ENCODE measurements at places on chromosomes 3 and 15.
A peak's percentile ranks its signal among the peaks of the same experiment; 100 is the strongest.

DNA sequence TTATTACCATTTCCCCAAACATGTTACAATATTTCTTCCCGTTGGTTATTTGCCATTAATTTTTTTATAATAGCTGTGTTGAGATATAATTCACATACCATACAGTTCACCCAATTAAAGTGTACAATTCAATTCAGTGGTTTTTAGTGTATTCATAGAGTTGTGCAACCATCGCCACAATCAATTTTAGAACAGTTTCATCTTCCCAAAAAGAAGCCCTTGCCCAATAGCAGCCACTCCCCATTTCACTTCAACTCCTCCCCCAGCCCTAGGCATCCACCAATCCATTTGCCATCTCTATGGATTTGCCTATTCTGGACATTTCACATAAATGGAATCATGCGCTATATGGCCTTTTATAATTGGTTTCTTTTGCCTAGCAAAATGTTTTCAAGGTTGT is 225.1 kb downstream of the EPHB1 start:
- DNase-seq, result no peak

DNA sequence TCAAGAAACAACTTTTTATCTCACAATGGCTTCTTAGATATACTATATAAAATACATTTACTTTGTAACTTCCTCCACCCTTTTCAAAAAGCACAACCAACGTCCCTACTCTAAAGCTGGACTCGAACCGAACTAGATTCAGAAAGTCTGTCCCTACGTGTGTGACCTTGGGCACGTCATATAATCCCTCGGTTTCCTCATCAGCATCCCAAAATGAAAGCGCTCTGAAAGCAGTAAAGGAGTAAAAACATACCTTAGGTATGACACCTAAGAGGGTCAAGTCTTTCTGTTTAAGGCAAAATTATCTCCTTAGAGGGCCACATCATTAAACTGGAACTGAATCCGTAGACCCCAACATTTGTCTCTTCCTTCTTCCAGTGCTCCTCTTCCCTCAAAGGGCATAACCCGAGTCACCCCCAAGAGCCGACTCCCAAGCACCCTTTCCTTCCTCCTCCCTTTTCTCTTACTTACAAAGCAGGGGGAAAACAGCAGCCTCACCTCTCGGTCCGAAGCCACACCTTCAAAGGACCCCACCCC is 663 bp downstream of the PDCD10 start:
- DNase-seq, result peak; percentile 73

GRCh38 chr3:46146548-46146947 is 61.6 kb downstream of the CCR1 start:
- no peak for DNase-seq

- DNase-seq, result no peak
Observed at GRCh38 chr3:87468235-87468634, 191.9 kb upstream of the POU1F1 start.

DNA sequence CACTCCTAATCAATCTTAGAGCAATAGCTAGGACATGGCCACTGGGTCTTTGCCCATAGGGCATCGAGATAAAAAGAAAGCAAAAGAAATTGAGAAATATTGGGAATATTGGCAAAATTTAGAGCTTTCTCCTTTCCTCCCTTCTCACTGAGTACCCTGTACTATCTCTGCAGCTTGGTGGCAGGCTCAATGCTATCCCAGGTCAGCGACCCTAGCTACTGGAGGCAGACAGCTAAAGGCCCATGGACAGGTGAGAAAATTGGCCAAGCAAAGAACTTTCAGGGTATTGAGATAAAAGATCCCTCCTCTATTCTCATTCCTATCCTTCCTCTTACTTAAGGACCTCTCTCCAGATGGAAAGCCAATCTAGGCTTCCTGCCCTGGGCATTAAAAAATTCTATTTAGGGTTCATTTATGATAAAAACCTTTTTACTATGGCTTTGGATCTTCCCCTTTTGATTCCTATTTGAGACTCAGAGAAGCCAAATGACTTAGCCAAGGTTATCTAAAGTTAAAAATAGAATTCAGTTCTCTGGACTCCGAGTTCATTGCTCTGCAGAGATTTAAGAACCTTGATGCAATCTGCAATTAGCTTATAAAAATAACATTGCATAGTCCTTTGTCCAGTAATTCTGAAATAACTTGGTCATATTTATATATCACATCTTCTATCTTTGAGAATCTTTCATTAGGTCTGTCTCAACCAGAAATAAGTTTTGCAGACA is 75.4 kb downstream of the THRB start:
- DNase-seq, result no peak

GRCh38 chr15:25238126-25238525 is 200.7 kb downstream of the UBE3A start:
- no peak for DNase-seq

DNA sequence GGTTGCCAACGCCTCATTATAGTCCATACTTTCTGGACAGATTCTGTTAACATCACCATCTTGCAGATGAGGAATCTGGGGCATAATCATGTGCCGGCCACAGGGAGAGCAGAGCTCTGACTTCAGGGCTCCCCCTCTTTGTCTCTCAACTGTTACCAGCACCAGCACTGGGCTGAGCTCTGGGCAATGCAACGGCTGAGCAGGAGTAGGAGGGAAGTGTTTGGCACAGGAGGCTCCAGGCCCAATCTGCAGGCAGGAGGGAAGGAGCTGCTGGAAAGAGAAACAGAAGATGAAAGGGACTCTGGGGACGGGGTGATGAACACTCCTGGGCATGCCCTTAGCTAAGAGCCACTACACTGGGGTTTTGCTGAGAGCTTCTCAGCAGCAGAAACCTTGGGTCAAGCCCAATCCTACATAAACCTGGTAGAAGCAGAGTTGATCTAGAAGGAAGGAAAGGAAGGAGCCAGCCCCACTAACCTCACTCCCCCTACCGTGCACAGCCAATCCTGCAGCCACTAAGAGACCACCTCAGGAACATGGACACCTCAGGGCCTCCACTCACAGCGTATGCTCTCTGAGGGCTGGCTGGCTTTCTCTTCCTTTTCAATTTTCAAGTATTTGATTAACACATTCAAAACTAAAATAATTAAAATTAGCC is 73.1 kb upstream of the SPATA12 start:
- no peak for DNase-seq

DNA sequence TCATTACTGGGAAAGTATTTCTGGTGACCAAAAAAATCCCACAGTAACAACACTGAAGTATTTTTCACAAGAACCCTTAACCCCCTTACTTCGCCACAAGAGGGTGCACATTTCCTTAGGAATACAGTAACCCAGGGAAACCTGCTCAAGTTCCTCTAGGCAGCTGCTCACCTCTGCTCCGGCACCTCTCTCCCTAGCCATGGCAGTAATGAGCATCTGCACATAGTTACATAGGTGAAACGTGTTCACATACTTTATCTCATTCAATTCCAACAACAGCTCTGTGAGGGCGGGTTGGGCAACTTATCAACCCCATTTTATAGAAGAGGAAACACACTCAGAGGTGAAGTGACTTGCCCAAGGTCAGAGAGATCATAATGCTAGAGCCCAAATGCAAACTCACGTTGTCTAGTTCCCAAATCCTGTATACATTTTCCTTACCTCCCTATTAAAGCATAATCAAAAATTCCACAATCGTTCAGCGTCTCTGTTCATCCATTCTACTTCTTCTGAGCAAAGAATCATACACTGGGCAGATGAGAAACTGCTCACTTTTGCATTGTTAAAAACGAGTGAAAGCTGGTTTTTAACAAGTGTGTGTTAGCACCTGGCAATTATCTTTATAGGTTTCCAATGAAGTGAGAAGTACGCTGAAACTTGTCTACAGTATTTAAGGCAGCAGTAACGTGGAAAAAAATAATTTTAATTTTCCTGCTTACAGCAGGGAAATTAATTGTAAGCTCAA is 90.7 kb downstream of the IGF2BP2 start:
- DNase-seq, result peak; percentile 83

GRCh38 chr3:123488645-123489347 is 39.9 kb upstream of the ADCY5 start:
- DNase-seq, result no peak

GRCh38 chr3:46429671-46430070 is 22.6 kb downstream of the CCRL2 start:
- DNase-seq, result no peak

DNA sequence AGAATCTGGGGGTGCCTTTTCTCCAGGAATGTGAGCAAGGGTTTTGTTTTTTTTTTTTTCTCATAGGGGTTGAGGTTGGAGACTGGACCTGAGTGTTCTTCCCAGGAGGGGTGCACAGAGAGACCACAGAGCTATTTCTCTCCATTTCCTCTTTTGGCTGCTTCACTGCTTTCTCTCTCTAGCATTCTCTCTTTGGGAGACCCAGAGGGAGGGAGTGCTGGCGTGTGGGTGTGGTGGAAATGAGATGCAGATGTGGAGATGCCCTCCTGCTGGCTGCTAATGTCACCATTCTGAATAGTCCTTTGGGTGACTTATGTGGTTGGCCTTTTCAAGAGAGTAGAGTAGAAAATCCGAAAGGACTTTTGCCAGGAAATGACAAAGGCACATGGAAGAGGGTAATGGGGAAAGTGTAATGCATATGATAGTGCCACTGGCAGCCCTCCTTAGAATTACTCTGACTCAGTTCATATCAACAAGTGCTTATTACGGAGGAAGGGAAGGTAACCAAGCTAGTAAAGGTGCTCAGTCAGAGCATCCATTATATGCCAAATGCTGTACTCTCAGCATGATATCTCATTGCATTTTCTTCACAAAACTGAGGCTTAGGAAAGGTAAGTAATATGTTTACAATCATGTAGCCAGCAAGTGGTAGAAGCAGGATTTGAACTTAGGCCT is 1.9 kb downstream of the SYN2 start:
- DNase-seq, result no peak

DNA sequence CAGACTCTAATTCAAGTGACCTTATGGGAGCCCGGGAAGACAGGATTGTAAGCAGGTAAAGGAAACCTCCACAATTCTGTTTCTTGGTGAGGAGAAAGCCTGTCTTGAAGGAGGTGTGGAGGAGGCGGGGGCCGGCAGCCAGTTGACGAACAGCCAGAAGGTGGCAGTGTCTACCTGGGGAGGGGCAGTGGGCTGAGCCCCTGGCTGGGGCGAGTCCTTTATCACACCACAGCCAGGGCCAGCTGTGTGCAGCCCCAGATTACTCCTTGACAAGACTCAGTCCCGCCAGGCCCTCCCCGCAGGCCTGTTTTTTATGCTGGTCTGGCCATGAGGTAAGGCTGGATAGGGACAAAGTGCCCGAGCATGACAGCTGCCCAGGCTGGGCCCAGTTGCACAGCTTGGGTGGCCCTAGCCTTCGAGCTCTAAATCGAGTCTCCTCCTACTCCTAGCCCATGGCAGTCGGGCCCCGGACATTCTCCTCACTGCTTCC is 40.9 kb upstream of the IDH2 start:
- peak; percentile 39 for DNase-seq

DNA sequence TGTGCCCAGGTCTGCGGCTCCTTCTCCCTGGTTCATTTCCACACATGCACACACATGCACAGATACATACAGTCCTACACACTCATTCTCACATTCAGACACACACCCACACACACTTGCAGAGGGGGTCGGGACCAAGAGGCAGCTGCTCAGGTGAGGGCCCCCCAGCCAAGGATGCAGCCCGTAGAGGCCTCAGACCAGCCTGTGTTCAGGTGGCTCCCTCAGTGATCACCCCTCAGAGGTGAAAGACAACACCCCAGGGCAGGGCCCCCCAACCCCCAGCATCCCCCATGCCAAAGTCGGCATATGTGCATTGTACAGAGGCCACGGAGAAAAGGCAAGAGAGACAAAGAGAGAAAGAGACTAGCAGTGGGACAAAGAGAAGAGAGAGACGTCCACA is 5.9 kb upstream of the CORO2B start:
- DNase-seq, result no peak

GRCh38 chr15:98653686-98654085 is 5.3 kb downstream of the IGF1R start:
- DNase-seq, result no peak

- no peak for DNase-seq
Observed at GRCh38 chr15:69185706-69186105, 25.3 kb downstream of the GLCE start.

DNA sequence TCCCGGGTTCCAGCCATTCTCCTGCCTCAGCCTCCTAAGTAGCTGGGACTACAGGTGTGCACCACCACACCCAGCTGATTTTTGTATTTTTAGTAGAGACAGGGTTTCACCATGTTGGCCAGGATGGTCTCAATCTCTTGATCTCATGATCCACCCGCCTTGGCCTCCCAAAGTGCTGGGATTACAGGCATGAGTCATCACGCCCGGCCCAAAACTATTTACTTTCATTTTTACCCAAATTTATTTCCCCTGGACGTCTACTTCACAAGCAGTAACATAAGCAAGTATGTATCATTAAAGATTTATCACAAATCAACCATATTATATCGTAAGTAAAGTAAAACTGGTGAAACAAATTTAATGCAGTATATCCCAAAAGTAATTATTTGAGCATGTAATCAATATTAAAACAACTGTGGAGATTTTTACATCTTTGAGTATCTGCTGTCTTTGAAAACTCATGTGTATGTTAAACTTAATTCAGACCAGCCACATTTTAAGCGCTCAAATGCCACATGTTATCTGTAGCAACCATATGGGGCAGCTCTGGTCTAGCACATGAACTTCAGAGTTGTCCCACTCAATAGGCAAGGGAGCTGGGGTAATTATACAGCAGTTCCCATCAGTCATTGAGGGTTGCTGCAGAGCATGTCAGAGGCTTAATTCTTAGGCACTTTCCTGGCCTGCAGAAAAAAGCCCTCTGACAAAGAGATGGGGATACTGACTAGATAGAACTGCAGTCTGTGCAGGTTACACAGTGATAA is 185.7 kb upstream of the CTDSPL start:
- no peak for DNase-seq

- DNase-seq, result no peak
Observed at GRCh38 chr3:36895496-36896409, 49.1 kb downstream of the TRANK1 start.

- DNase-seq, result no peak
Observed at GRCh38 chr15:27769652-27770051, 329.5 kb downstream of the OCA2 start.

DNA sequence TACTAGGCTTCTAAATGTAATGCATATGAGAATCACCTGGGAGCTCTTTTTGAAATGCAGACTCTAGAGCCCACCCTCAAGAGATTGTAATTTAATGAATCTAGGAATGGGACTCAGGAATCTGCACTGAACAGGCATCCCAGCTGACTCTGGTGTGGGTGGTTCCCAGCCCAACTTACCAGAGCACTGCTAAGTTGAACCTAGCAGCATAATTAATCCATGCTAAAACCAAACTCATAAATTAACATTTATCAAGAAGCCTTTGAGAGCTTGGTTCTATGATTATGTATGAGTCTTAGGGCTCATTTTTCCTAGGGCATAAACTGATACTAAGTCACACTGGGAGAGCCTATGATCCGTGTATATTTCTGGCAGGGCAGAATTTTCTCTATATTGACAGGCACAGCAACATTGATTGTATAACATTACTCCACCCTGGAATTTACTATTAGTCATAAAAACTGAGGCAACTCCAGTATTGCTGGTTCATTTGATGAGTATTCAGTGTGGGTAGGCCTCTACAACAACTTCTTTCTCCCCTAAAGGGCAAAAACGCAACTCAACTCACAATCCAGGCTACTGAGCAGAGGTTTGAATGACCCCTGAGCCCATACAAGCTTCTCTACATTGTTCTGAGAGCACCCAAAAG is 10.7 kb upstream of the CSTA start:
- DNase-seq, result no peak

Measured in RKO (cell line).